Myocyte (in vitro differentiated cells): ENCODE measurements at places on chromosomes 12 and 14.

DNA sequence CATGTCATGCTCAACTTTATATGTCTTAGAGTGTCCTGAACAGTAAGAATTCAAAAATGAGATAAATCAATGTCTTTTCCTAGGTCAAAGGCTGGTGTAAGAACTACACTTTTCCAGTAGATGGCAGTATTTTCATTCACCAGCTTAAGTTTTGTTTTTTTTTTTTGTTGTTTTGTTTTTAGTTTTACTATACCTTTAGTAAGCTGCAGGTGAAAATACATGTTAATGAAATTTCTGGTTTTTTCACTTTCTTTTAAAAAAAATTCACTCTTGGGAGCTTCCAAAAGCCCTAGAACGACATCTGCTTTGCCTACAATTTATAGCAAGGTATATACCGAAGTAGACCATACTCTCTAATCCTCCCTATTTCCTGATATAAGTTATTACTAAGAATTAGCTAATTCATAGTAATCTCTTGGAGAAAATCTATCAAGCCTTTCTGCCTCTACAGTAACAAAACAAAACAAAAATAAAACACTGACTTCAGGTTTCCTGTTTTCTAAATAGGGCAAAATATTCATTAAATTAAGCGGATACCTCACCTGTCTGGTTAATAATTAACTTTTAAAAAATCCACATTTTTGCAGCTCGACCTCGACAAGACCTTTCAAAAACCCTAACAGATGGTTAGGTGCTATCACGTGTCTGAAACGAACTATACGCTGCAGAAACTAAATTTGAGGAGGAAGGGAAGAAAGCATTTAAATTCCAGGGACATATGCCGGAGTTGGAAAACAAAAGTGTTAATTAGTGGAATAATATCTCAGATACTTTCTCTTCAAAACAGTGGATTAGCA, 2.7 kb upstream of the SAMD4A start:
- DNase-seq = peak; percentile 50

- DNase-seq = no peak
These were observed at the start of gene CISTR for GRCh38 chr12:53751336-53752191. TSS of gene CISTR (minus strand) at chr12:53751979.

DNA sequence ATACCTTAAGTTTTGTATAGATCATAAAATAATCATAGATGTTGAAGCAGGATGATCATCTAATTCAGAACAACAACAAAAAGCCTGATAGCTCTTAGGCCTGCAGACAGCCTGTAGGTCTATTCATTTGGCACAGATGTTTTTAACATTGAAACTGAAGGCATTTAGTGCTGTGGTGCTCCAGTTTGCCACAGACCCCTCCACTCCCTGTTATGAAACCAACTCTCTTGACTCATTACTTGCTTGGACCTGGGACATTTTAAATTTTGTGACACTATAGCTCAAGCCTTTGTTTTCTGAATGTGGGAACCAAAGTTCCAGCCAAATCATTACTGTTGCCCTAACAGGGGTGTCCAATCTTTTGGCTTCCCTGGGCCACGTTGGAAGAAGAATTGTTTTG, 9.1 kb downstream of the PRKCH start:
- DNase-seq = no peak

GRCh38 chr12:49730568-49731101, 10.7 kb upstream of the TMBIM6 start:
- no peak for DNase-seq

- DNase-seq = no peak
These were observed 65.8 kb downstream of the PITPNM2 start for GRCh38 chr12:123085066-123085465.

DNA sequence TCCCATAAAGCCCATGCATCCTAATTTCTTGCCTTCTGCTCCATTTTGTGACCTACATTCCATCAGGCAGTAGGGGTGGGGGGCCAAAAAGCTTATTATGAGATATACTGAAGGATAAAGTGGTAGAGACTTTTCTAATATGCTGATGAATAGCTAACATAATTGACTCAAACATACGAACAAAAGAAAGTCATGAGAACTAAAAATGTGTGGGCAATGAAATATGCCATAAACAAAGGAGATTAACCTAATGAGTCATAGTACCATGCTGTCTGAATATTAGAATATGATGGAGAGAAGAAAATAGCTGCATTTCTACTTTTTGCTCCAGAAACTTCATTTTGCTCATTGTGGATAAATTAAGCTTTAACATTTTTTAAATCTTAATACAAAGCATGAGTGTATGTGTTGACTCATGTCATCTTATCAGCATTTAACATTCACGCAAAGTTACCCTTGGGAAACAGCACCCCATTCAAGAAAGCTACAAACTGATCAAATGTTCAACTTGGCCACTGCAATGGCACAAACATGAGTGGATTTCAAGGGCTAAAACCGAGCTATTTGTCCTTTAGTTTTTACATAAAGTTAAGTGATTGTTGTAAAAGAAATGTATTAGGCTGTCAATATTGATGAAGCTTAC, 64.0 kb upstream of the DIO2 start:
- DNase-seq = peak; percentile 19

DNA sequence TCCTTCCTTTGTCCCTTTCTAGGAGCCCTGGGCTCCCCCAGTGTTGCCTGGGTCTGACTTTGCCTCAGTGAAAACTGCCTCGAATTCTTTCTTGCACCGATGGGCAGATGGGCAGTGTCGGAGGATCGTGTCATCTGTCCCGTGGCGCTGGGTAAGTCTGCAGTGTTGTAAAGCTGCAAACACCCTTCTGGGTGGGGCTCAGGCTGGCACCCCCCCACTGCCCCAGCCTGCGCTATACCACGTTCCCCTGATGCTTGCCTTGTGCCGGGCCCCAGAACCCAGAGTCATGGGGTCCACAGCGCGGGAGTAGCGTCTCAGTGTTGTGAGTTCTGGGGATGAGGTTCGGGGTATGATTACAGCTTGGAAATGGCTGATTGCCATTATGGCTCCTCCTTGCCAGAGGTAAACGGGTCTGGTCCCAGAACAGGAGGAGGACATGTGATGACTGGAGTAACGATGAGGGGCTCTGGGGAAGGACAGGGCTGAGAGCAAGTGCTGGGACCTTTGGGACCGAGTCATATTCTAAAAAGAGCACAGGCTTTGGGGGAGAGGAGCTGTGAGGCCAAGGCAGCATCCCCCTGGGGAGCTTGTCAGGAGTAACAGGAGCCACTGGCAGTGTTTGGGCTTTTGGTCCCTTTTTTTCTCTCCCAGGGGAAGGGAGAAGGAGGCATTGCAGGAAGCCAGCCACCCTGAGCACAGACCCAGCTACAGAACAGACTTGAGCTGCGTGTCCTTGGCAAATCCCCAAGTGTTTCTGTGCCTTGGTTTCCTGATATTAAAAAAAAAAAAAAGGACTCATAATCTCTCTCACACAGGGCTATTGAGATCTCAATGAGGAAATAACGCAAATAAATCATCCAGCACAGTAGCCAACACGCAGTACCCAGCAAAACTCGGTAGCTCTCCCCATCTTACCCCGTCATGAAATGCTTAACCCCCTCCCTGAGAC, 4.3 kb downstream of the RTL1 start:
- peak; percentile 47 for DNase-seq

DNA sequence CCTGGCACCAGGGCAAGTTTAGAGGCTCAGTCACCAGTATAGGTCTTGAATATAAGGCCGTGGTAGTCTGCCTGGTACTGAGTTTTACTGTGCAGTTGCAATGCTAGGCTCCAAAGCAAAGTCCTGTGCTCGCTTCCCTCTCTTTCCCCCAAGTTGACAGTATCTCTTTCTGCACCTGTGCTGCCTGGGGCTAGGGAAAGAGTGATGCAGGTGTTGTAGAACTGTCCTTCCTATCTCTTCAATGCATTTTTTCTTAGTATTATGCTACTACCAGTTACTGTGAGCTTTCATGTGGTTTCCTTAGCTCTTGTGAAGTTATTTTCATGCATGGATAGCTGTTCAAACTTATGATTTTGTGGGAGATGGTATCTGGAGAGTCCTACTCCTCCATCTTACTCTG, 359.2 kb downstream of the SYT1 start:
- no peak for DNase-seq

DNA sequence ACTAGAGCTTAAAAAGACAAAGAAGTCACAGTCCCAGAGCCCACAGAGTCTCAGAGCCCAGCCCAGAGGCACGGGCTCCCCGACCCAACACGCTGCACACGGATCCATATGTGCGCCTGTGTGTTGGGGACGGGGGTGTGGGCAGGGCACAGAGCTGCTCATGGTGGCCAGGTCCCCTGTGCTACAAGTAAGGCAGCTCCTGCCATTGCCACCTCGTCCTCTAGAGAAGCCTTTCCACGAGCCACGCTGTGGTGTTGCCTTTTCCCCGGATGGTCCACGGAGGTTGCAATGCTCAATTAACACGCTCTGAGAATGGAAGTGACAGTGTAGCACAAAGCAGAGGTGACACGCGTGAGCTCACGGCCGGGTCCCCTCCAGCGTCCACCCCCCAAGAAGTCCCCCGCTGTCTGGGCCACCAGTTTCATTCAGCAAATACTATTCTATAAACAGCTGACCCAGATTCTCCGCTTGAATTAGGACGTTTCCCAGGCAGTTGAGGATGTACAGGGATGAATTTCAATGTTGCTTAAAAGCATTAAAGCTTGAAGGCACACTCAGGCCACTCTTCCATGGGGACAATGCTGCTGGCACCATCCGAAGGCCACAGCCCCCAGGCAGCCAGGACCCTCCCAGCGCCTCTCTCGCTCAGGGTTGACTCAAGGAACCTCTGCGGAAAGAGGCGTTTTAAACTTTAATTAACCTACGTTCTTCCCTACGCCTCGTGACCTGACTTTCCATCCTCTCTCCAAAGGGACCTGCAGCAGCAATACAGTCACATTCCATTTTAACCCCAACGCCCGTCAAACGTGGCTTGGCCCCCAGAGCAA, 22.7 kb upstream of the EIF5 start:
- no peak for DNase-seq

- DNase-seq = peak; percentile 8
These were observed 75.3 kb upstream of the SYT10 start for GRCh38 chr12:33514893-33515292.

DNA sequence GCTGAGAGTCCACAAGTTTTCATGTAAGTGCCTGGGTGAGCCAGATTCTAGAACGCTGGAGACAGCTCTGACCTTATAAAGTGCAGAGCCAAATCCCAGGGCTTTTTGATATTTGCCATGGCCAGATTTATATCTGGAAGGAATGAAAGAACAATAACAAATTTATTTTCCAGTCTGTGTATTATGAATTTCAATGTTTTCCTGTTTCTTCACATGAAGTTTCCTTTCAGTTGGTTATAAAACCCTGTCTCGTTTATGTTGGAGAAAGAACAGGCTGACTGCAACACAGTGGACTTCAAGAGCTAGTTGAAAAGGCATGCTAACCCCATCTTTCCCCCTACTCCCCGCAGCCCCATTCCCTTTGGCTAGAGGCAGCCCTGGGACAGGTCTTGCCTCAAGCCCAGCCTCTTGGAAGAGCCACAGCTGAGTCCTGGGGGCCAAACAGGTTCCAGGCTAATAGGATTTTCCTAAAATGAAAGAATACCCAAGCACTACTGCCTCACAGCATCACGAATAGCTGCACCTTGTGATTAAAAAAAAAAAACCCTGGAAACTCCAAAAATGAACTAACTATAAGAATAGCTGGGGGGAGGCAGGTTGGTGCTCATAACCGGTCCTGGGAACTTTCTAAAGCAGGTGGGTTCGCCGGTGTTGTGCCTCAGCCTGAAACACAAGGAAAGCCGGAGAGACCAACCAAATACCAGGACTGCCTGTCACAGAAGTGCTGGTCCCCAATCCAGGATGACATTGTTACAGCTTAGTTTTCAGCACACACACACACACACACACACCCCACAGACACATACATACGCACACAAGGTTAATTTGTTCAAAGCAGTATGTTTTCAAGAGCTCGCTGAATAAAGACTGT, 1.5 kb downstream of the FBLN5 start:
- no peak for DNase-seq

DNA sequence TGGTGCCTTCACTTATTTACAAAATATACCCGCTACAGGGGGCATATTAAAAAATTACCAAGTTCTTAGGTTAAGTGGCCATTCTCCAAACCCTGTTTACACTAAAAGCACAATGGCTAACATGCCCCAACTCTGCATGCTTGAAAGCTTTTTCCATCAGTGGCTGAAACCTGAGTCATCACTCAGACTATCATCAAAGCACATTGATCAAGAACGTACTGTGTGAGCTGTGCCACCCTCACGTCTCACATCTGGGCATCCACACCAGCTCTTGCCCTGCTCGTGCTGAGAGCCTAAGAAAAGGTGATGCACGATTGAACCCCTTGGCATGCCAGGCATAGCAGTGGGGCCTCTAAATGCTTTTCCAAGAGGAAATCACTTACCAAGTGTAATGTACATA, 13.2 kb downstream of the AQP6 start:
- DNase-seq = no peak

DNA sequence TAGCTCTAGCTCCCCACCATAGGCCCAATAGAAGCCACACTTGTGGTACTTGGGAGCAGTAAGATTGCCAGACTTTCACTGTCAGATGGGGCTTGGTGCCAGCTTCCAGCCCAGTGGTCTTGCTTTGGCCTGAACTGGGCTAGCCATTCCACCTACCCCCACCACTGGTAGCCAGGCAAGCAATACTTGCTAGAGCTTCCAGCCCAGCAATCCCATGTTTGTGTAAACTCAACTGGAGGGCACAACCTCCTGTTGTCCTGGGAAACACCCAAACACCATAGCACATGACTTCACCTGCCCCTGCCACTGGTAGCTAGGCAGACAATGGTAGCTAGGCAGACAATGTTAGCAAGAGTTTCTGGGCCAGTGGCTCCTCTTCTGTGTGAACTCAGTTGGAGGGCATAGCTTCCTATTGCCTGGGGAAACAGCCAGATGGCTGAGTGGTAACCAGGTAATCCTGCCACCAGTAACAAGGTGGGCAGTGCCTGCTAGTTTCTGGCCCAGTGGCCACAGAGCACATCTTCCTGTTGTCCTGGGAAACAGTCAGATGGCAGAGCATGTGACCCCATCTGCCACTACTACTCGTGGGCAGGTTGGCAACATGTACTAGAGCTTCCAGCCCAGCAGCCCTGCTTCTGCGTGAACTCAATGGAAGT, 5.6 kb upstream of the OR6C76 start:
- no peak for DNase-seq

DNA sequence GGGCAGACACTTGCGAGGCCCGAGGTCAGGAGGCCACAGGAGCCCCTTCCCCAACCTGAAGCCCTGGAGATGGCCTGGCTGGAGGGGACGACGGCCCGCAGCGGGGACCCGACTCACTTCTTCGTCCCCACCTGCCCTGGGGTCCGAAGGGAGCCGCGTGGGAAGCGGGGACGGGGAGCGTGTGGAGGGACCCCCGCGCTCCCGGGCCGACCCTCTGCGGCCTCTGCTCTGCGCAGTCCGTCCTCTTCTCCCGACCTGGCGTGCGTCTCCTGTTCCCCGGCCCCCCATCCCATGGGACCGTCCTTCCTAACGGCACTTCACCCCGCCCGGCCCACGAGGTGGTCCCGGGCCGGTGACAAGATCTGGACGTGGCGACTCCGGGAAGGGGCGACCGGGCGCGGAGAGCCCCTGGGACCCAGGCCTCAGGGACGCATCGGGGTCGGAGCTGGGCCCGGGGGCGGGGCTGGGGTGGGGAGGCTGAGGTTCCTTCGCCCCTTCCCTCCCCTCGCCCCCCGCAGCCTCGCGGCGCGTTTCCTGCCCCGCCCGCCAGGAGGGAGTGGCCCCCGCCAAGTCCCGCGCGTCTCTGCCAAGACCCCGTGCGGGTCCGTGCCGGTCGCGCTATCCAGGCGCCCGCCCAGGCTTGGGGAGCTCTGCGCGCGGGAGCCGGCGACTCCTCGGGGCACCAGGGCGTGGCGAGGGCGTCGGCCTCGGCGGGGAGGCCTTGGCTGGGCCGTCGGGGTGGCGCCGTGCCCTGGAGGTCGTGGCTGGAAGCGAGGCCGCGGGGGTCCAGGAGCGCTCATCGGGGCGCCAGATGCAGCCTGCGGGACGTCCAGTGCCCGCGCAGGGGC, 97.1 kb downstream of the TNFAIP2 start:
- no peak for DNase-seq
